ENCODE measurements at places on chromosomes 3 and 15.
A peak's percentile ranks its signal among the peaks of the same experiment; 100 is the strongest.

DNA sequence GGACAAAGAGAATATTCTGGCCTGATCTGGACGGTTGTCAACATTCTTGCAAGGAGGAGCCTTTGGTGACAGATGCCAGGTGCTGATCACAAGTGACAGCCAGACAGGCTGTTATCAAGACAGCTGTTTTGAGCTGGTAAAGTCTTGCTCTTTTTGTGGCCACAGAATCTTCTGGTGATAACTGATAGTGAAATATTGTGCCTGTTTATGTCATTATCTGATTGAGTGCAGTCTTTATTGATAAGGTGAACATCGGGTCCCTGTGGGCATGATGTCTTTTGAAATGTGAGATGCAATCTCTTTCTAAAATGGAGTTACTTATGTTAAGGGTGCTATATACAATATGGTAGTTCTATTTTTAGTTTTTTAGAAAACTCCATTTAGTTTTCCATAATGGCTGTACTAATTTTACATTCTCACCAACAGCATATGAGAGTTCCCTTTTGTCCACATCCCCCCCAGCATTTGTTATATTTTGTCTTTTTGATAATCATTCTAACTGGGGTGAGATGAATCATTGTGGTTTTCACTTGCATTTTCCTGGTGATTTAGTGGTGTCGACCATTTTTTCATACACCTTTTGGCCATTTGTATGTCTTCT, 10.7 kb downstream of the CEP63 start:
- no peak for DNase-seq

DNA sequence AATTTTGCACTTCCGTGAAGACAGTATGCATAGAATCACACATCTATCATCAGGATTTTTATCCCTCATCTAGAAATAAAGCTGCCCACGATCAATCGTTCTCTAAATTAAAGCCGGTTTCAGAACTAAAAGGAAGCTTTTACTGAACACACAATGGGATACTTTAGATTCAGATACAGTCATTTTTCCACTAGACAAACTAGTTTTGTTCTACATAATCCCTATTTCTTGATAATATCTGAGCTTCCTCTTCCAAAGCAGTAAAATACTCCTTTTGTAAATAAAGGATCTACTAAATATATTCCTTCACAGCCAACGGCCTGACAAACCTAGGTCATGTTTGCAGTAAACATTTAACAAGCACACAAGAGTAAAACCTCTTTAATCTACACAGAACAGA, 2.0 kb upstream of the GANC start:
- no peak for DNase-seq

GRCh38 chr3:170555329-170555728, 30.5 kb downstream of the SLC7A14 start:
- no peak for DNase-seq

DNA sequence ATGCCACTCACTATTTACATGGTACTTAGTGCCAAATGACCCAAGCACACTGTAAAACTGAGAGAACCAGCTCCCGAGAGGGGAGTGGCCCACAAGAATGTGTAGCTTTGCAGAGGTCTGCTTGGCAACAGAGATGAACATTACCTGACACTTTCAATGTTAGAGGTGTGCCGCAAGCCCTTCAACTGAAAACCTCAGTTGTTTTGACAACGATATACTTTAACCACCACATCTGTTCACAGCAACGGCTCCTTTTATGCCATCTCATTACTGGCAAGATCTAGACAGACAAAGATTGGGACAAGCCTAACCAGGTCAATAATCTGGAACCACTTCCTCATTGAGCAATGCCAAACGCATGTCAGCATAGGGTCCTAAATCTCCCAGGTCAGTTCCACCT, 23.7 kb downstream of the NEK10 start:
- no peak for DNase-seq

GRCh38 chr3:101676765-101677435, at the start of gene ZBTB11:
ZBTB11 (minus strand) TSS chr3:101677132; CDS start chr3:101676914, 218 bp downstream.
- no peak for DNase-seq

DNA sequence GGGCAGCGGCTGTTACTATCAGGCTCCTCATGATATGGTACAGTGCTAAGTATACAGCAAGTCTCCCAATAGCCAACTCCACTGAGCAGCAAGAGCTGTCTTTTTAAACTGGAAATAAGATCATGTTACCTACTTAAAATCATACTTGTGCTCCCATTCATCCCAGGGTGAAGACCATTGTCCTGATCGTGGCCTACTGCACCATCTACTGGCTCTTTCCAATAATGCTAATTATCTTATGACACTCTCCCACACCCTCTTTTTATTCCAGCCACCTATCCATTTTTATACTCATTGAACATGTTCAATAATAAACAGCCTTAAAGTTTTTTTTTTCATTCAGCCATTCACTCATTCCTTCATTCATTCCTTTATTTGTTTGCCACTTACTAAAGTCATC, 117.7 kb downstream of the GBE1 start:
- DNase-seq = no peak

GRCh38 chr15:28885630-28886430, at the start of gene APBA2:
APBA2 (plus strand) TSS chr15:28885974; CDS start chr15:29053885, 167,911 bp downstream.
- no peak for DNase-seq

DNA sequence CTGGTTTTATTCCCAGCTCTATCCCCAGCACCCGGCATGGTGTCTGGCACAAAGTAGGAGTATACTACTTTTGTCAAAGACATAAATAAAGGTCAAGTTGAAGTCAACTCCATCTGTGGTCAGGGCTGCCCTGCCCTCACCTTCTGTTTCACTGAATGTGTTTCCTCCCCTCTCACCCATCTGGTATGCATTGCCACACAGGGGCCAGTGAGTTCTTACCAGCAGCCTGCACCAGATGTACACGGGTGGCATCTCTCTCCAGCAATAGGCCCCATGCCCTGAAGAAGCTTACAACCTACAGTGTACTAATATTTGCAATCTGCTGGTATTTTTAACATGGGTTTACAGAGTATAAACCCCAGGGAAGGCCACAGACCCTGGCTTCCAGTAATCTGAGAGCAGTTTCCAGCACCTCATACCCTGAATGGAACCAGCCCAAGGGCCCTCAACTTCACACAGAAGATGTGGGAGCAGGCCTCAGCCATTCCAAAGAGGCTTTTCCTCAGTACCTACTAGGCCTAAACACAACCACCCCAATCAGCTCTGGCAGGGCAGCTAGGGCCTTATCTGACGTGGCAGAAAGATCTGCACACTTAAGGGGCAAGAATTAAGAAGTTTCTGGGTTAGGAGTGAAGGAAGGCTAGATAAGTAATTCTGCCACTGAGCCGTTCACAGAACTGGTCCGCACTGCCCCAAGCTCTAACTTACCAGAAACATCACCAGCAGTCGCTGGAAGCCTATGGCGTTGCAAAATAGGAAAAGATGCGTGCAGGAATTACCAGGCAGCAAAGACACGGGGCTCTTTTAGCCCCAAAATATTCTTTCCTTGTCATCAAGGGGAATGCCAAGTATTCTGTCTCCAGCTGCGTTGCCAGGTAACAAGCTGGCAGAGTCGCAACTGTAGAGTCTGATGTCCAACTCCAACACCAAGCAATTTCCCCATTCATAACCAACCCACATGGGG, 2.1 kb downstream of the IDH2 start:
- DNase-seq = no peak

- DNase-seq = no peak
These were observed 91.8 kb downstream of the ST8SIA2 start for GRCh38 chr15:92485441-92485840.

- no peak for DNase-seq
These were observed 116.2 kb upstream of the NECTIN3 start for GRCh38 chr3:110955301-110955880.

DNA sequence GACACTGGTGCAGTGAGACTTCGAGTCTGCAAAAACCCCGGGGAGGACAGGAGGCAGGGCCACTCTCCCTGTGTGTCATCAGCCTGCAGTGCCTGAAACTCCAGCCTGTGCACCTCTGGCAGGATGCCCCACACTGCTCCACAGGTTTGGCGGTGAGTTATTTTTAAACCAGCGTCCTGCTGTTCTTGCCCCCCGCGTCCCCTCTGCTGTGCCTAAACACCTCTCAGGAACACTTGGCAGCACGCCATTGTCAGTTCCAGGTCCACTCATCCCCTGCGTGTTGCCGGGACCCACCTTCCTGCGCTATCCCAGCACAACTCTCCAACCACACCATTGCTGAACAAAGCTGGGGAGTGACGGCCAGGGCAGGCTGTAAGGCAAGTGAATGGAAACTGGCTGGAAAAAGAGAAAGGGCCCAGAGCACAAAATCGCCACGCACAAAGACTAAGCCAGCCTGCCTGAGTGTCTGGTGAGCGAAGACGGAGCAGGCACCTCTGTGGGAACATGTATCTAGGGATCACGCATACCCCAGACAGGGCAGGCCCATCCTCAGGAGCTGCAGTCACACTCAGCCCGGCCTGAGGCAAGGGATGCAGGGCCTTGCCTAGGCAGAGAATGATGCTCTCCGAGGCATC, 3.1 kb upstream of the PLA2G4F start:
- no peak for DNase-seq

- DNase-seq = no peak
These were observed 24.6 kb downstream of the IFT80 start for GRCh38 chr3:160374472-160374871.

- DNase-seq = no peak
These were observed 35.6 kb downstream of the AGBL1 start for GRCh38 chr15:86115145-86115801.

DNA sequence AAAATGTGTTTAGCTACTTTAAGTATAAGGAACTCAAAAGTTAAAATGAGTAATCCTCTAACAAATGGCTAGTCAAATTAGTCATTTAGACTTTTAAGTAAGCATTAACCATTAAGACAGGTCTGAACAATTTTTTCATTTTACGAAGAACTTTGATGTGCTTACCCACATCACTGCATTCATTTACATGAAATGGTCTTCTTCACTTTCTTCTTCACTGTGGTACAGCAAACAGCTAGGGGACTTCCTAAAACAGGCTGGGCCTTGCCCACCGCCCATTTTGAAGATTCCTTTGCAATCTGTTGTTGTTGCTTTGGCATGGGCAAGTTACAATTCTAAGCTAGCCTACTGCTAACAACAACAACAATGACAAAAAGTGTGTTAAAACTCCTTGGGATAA, 67.4 kb downstream of the CBLB start:
- no peak for DNase-seq

DNA sequence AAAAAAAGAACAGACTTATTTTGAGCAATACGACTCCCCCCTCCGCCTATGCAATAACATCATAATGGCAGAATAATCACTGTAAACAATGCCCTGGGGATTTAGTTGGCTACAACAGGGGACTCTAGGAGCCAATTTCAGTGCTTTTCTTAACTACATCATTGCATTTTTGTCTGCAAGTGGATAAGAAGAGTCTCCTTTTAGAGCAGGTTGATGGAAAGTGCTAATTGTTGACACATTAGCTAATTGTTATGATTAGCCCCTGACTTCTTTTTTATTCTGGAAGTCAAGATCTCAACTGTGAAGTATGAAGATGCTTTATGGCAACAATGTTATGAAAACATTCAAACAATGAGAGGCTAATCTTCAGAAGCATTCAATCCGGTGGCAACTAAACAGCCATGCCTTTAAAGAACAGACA, 121.2 kb downstream of the MECOM start:
- DNase-seq = no peak

- DNase-seq = no peak
These were observed 55.5 kb upstream of the AGTR1 start for GRCh38 chr3:148642214-148642613.

DNA sequence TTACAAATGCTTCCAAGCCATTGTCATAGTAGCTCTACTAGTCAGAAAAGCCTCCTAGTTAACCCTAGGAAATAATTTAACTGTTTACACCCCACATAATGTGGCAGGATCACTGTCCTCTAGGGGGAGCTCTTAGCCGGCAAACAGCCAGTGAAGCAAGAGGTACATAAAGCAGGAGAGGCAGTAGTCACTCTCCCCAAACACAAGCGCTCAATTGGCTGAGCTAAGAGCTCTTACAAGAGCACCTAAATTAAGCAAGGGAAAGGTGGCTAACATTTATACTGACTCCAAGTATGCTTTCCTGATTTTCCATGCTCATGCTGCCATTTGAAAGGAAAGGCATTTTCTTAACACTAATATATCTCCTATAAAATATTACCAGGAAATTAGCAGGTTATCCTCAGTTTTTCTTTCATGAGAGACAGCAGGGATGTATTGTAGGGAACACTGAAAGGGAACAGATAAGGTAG, 37.6 kb downstream of the NCEH1 start:
- no peak for DNase-seq

- no peak for DNase-seq
These were observed 164.3 kb downstream of the PCCB start for GRCh38 chr3:136414476-136414875.

DNA sequence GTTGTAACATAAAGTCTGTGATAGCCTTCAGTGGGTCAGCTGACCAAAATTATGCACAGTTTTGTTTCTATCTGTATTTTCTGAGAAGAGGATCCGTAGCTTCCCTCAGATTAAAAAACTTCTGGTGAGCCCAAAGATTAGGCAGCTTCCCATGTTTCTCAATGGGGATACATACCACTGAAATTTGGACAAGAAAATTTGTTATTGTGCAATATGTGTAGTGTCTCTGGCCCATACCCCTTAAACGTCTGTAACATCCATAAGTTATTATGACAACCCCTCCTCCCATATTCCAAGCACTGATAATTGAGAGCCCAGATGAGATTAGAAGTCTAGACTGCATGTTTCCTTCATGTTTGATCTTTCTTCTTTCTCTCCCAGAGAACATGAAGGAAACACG, 1.9 kb upstream of the MITF start:
- no peak for DNase-seq

- no peak for DNase-seq
These were observed 733.7 kb upstream of the CFAP20DC start for GRCh38 chr3:59783468-59783988.

- no peak for DNase-seq
These were observed 60.9 kb upstream of the CDV3 start for GRCh38 chr3:133512416-133513089.

- no peak for DNase-seq
These were observed 31.1 kb downstream of the ADAMTS17 start for GRCh38 chr15:100310513-100311153.

GRCh38 chr15:99503411-99503810, 62.4 kb upstream of the MEF2A start:
- no peak for DNase-seq

GRCh38 chr3:14216257-14217048, 37.8 kb downstream of the LSM3 start:
- DNase-seq = no peak

GRCh38 chr3:64489361-64490044, 198.3 kb downstream of the ADAMTS9 start:
- DNase-seq = peak; percentile 84

GRCh38 chr3:89320186-89320585, 212.8 kb downstream of the EPHA3 start:
- no peak for DNase-seq

Data from NCI-H187 treated with DMSO at 0.1 percent for 48 hours (cell line).